ENCODE measurements at places on chromosomes 16 and 17.

GRCh38 chr17:8785547-8786413, 13.4 kb downstream of the MFSD6L start:
- peak; percentile 45 for DNase-seq

DNA sequence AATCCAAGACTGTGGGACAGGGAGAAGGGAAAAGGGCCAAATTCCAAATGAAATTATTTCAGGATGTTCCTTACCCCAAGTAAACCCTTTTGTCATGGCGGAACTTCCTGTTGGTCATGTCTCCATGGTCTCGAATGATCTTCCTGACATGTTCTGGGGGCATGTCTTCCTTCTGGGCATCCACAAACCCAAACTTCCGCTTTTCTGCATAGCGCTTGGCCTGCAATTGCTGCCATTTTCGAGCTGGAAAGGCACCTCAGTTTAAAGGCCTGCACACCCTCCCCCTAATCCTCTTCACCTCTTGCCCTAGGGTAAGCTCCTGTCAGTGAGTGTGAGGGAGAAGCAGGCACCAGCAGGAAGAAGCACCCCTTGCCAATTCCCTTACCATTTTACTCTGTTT, 1.2 kb downstream of the PRPF8 start:
- DNase-seq, result peak; percentile 50

GRCh38 chr17:76657505-76658241, 14.1 kb upstream of the ST6GALNAC1 start:
- DNase-seq, result no peak

GRCh38 chr17:17109256-17109655, 67.0 kb downstream of the MPRIP start:
- DNase-seq, result no peak

DNA sequence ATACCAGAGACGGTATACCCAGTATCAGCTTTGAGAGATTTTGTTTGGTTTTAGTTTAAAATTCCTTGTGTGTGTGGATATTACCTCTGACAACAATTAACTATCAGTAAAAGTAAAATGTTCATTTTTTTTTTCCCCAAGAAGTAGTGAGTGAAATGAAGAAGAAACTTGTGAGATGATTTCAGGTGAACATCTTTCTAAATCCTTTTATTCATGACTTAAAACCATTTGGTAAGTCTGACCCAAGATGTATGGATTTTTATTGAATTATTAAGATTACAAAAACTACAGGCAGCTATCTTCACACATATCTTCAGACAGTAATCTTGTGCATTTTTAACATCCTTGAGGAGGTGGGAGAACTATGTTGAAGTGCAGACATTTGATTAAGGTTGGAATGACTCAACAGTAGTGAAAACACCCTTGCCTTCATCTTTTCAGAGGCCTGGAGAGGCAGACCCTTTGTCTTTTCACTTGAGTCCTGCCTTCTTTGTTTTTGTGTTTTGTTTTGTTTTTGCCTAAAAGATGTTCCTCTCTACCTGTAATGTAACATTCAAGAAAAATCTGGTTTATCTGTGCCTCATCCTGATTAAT, 240.3 kb upstream of the TBX2 start:
- DNase-seq, result no peak

DNA sequence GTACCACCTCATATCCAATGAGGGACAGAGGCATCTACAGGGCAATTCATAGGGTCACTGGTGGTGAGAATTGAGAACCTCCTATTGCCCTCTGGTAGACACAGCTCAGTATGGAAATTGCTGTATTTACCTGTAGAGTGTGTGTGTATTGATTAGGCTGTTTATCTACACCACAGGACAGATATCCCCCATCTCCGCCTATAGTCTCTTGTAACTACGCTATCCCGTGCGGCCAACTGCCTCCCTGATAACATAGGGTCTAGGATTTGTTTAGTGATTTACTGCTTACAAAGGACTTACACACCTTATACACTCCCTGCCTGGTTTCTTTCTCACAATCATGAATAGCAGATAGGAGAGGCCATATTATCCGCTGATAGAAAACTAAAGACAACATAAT, 1.7 kb upstream of the STAT3 start:
- DNase-seq, result no peak

DNA sequence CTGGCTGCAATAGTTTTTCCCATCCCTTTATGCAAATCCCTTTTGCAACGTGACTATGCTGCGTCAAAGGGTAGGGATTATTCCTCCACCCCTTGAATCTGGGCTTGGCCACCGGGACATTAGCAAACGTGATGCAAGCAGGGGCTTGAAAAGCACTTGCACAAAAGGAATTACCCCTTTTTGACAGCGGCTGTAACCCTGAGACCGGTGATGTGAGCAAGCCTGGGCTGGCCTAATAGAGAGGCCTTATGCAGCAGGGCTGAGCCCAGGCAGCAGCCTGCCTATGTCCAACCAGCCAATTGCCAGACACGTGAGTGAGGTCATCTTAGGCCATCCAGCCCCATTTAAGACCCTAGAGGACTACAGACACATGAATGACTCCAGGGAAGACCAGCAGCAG, 30.4 kb upstream of the PAFAH1B1 start:
- DNase-seq, result no peak

- no peak for DNase-seq
Observed at GRCh38 chr16:68488554-68488953, 40.2 kb upstream of the SMPD3 start.

DNA sequence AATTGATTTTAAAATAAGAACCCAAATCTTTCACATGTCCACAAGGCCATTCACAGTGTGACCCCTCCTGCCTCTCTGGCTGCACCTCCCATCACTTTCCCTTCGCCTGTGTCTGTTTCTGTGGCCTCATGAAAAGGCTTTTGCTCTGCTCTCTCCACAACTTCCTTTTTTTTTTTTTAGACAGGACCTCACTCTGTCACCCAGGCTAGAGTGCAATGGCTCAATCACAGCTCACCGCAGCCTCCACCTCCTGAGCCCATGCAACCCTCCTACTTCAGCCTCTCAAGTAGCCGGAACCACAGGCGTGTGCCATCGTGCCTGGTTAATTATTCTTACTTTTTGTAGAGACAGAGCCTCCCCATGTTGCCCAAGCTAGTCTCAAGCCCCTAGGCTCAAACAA, 197.1 kb downstream of the ABCC12 start:
- DNase-seq, result no peak

DNA sequence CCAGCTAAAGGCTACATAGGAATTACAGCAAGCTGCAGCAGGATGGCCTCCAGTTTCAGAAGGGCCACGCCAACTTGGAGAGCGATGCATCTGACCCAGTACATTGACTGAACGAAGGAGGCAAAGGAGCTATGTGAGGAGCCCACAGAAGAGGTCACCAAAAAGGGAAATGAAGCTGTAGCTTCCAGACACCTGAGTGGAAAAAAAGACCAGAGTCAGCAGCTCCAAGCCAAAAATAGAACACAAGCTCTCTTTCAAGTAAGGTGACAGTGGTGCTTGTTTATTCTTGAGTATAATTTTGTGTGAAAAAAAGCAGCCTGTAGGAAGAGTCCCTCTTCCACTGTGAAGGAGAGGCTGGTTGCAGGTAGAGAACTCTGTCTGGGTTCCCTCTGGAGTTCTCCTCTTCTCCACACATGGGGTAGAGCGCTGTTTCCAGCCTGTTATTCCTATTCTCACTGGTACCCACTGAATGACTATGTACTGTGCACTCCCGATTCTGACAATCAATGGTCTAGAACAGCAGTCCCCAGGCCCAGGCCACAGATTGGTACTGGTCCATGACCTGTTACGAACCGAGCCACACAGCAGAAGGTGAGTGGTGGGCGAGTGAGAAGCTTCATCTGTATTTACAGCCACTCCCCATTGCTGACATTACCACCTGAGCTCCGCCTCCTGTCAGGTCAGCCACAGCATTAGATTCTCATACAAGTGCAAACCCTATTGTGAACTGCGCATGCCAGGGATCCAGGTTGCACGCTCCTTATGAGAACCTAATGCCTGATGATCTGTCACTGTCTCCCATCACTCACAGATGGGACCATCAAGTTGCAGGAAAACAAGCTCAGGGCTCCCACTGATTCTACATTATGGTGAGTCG, 15.1 kb downstream of the CCL4 start:
- DNase-seq, result no peak

GRCh38 chr16:73019457-73020362, 28.2 kb downstream of the ZFHX3 start:
- no peak for DNase-seq

- DNase-seq, result no peak
Observed at GRCh38 chr16:29024278-29024677, 39.4 kb downstream of the LAT start.

DNA sequence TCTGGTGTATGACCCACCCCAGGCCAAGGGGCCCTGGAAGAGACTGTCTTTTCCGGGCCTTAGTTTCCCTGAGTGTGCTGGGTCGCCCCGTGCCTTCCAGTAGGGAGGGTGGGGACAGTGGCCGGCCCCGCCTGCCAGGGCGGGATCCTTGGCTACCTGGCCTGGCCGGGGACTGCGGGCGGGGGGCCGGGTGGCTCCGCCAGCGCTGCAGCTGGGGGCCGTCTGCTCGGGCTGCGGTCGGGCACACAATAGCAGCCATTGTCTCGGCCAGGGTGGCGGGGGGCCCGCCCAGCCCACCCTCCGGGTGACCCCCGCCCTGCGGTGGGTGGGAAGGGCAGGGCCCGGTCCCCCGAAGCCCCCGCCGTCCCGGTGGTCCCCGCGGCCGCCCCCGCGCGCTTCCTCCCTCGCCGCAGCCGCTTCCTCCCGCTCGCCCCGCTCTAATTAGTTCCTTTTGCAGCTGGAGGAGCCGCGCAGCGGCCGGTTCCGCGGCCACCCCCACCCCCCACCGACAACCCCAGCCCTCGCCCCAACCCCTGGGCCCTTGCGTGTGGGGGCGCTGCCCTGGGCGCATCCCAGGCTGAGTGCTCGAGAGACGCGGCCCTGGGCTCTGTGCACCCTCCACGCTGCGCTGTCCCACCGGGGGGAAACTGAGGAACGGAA, 11.6 kb downstream of the GLIS2 start:
- DNase-seq, result no peak

- DNase-seq, result no peak
Observed at GRCh38 chr17:59406808-59407381, 75.4 kb downstream of the YPEL2 start.

DNA sequence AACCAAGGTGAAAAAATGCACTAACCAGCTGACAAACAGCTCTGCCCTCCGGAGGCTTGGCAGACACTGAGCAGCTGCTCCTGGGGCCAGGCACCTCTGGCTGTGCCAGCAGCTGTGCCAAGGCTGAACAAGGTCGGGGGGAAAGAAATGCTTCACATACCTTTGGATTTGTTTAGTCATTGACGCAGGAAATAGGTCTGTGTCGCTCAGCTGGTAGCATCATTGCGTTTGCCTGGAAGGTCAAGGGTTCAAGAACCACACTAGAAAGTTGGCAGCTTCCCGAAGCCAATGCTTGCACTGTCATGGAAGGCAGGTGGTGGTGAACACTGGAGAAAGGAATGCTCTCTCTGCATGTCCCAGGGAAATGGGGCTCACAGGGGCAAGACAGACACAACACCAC, 63.5 kb downstream of the PCTP start:
- DNase-seq, result no peak
